ENCODE measurements at places on chromosomes 11 and 22.

DNA sequence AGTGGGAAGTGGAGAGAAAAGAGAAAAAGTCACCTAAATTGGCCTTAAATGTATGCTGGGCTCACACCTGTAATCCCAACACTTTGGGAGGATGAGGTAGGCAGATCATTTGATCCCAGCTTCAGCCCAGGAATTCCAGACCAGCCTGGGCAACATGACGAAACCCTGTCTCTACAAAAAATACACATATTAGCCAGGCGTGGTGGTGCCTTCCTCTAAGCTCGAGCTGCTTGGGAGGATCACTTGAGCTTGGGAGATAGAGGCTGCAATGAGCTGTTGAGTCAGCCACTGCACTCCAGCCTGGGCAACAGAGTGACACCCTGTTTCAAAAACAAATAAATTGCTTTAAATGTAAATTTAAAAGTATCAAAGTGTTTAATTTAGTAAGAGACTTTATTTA is 3.9 kb downstream of the CBL start:
- no peak for DNase-seq

- DNase-seq: no peak
Observed at GRCh38 chr11:125155100-125155444, 9.5 kb upstream of the PKNOX2 start.

DNA sequence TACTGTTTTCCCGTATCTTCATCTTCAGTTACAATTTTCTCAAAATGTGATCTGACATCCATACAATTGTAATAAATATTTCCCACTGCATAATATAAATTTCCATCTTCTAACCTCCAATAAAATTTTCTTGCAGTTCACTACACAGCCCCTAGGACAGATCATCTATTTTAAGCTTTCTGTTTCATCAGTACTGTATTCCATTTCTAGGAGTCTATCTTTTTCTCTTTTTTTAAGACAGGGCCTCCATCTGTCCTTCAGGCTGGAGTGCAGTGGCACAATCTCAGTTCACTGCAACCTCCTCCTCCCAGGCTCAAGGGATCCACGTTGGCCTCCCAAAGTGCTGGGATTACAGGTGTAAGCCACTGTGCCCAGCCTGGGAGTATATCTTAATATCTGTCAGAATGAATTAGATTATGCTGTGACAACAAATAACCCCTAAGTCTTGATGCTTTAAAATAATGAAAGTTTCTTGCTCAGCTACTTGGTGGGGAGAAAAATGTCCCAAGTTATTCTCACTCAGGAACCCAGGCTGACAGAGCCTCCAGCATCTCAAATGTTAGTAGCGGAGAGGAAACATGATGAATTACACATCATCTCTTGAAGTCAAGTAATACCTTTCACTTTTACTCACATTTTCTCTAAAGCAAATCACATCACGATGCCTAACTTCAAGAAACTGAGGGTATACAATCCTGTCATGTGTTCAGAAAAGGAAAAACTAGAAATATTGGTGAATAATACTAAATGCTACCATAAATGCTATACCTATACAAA is 92.2 kb downstream of the BUD13 start:
- DNase-seq: no peak

GRCh38 chr11:20029193-20029592 is 131.1 kb downstream of the DBX1 start:
- no peak for DNase-seq

GRCh38 chr11:35539781-35540281 is 14.4 kb upstream of the PAMR1 start:
- no peak for DNase-seq

GRCh38 chr11:790721-791564 is 1.1 kb upstream of the CEND1 start:
- DNase-seq: no peak

DNA sequence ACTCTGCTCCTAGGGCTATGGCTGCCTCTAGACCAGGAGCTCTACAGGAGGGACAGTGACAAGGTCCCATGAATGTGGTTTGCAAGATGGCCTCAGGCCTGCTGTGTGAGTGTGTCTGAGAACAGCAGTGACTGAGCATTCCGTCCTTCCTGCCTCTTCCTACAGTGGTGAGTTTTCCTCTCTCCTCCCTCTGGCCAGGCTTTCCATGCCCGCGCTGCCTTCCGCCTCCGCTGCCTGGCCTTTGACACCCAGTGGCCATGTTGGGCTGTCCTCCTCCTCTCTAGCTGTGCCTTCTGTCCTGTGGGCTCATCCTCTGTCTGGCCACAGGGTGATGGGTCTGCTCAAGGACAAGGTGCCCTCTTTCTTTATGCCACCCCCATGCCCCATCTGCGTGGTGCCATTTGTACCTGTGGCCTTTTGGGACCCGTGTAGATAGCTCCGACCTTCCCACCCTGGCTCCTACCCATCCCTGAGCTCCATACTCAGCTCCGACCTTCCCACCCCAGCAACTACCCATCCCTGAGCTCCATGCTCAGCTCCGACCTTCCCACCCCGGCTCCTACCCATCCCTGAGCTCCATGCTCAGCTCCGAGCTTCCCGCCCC is 970.4 kb downstream of the BRD1 start:
- DNase-seq: no peak

GRCh38 chr22:50047346-50047745 is 10.8 kb downstream of the TTLL8 start:
- no peak for DNase-seq

GRCh38 chr11:114209904-114210303 is 86.3 kb upstream of the NNMT start:
- no peak for DNase-seq

GRCh38 chr11:32870676-32871075 is 21.9 kb upstream of the QSER1 start:
- no peak for DNase-seq

GRCh38 chr11:94803491-94803890 is 35.3 kb downstream of the AMOTL1 start:
- DNase-seq: no peak

DNA sequence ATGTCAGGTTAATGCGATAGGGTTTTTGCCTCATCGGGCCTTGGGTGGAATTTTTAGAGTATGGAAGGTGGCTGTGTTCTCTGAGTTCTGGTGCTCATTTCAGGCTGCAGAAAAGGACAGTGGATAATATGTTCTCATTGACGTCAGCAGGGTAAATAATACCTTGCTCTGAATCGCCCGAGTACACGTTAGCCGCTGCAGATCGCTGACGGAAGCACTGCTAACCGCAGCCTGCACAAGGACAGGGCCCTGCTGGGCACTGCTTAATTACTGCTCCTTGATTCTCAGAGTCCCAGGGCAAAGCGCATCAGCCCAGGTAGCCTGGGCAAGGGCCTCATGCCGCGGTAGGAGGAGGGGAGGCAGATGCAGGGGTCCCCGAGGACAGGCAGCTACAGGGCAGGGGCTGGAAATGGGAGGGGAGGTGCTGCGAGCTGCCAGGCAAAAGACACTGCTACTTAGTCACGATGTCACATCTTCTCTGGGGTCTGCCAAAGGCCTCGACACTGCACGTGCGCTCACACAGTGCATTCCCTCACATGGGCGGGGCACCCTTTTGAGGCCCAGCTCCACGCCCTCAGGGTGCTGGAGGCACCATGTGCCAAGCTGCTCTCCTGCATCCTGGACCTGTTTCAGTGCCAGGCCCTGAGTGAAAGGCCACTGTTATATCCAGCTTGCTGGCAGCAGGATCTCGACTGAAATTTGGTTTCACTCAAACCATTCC is 35.2 kb downstream of the PPP2R1B start:
- no peak for DNase-seq

GRCh38 chr11:47478651-47479329 is 29.9 kb upstream of the RAPSN start:
- DNase-seq: no peak

GRCh38 chr22:25066861-25067435 is 114.4 kb downstream of the KIAA1671 start:
- DNase-seq: no peak

GRCh38 chr11:65279741-65280440 is 18.1 kb downstream of the POLA2 start:
- DNase-seq: no peak

DNA sequence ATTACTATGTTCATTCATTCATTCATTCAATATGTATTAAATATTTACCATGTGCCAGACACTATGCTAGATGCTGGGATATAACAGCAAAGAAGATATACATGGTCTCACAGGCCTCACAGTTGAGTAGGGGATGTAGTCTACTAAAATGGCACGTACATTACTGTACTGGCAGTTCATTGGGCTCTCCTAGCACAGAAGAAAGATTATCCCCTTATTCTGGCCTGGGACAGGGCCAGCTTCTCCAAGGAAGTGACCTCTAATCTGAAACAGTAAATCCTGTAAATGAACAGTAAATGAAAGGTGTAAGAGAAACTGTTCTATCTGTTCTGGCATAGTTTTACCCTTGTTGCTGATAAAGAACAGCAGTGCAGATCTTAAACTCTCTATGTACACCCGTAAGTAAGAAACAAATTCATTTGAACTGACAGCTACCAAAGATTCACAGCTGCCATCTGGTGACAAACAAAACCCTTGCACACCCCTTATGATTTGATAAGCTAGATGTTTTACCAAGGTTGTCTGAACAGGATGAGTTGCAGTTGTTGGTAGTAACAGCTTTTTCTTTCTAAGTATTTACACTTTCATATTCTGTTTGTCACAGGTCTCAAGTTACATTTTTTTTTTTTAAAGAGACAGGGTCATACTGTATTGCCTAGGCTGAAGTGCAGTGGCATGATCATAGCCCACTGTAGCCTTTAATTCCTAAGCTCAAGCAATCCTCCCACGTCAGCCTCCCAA is 263.1 kb downstream of the TMEM135 start:
- DNase-seq: no peak

GRCh38 chr11:67538306-67538705 is 15.1 kb upstream of the CABP2 start:
- DNase-seq: no peak

DNA sequence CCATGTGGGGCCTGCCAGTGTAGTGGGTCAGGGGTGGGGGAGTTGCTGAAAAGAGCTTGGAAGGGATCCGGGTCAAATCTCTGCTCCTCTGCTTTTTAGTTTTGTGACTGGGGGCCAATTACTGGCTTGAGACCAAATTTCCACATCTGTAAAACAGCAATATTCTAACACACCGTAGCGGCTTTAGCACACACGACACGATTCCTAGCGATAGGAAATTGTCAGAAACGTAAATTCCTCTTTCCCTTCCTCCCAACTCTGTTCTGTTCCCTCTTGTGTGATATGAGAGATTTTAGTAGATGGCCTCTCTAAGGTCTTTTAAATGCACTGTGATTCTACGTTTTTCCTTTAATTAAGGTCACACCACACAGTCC is 71.9 kb downstream of the MICAL2 start:
- no peak for DNase-seq

DNA sequence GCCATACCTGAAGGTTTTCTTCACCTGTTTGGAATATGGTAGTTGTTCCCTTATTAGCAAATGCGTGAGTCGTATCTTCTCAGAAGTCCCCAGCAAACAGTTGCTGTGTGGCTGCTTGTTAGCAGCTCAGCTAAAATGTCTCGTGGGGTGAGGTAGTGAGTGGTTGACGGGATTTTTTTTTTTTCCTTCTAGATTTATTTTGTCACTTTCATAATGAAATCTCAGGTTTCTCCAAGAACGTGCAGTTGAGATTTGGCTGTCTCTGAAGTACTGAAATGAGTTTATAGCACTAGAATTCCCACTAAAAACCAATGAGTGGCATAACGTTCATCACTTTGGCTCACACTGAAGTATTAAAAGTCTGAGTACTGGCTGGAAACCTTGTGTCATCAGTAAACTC is 16.8 kb downstream of the RCN1 start:
- no peak for DNase-seq

DNA sequence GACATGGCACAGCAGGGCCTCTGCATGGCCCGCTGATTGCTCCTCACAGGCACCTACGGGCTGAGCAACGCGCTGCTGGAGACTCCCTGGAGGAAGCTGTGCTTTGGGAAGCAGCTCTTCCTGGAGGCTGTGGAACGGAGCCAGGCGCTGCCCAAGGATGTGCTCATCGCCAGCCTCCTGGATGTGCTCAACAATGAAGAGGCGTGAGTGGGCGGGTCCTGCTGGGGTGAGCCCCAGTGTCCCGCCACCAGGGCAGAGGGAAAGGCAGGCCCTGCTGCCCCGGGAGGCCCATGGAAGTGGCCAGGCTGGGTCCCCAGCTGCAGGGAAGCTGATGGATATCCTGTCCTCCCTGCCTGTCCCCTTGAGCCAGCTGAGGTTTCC is 18.6 kb upstream of the DGCR8 start:
- DNase-seq: no peak

DNA sequence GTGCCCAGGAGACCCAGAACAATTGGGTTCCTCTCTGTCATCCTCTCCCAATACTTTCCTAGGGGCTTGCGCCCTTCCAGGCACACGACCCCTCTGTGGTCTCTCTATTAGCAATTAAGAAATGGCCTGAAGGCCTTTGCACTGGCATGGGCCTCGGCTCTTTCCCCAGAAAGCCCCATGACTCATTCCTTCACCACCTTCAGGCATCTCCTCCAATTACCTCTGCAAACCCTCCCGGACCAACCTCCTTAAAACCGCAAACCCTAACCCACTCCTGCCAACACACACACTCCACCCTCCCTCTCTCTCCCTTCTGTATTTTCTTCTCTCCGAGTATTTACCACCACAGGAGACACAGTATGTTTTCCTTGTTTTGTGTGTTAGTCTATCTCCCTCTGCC is 36.7 kb downstream of the LARGE1 start:
- DNase-seq: no peak

GRCh38 chr11:107621081-107621480 is 30.1 kb downstream of the ELMOD1 start:
- no peak for DNase-seq

DNA sequence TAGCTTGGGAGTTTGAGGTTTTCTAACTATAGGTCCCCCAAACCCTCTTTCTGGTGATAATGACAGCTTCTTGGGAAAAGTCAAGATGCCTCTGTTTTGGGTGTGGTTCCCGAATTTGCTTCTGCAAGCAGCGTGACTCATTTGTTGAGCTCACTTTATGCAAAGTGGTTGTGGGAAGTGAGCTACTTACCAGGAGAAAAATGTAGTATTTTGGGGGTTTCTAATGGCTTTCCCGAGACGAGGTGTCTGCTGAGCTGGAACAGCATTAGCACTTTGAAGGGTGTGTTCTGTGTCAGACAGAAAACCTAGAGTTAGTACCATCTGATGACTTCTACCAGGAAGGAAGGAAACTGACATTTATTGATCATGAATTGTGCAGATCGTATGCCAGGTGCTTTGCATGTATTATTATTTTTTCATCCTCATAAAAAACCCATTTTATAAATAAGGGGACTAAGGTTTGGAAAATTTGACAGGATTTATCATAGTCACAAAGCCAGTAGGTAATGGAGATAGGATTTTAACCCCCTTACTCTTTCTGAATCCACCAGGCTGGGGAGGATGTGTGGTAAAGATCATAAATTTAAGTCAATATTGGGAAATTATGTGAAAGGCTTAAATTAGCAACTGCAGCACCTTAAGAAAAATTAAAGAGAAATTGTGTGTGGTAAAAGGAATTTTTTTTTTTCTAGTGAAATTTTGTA is 108.8 kb upstream of the CD44 start:
- no peak for DNase-seq

DNA sequence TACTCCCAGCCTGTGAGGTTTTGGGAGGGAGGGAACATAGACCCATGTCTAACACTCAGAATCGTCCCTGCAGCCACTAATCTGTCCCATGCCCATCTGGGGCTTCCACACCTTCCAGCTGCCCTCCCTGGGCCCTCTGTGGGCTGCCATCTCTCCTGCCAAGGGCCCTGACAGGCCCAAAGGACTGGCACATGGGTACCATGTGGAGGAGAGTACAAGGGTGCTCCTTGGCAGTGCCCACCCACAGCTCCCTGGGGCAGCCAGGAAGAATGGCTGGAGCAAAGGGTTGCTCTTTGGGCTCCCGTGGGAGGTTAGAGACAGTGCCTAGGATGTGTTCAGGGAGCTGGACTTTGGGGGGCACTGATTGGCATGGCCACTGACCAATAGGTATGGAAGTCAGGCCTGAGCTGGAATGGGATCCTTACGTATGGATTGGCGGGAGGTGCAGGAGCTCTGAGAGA is 56.8 kb downstream of the CD82 start:
- DNase-seq: no peak
